Activated T-helper 17 cell treated with anti-CD3 and anti-CD28 coated beads, Interleukin-2, amount 50 U/mL, for 72 hours (primary cell): ENCODE measurements at places on chromosomes 12 and 14.

GRCh38 chr14:100619396-100620254 is 32.4 kb upstream of the BEGAIN start:
- no peak for ATAC-seq

GRCh38 chr12:95700316-95700785 is 90.2 kb downstream of the NTN4 start:
- peak; percentile 96 for ATAC-seq

DNA sequence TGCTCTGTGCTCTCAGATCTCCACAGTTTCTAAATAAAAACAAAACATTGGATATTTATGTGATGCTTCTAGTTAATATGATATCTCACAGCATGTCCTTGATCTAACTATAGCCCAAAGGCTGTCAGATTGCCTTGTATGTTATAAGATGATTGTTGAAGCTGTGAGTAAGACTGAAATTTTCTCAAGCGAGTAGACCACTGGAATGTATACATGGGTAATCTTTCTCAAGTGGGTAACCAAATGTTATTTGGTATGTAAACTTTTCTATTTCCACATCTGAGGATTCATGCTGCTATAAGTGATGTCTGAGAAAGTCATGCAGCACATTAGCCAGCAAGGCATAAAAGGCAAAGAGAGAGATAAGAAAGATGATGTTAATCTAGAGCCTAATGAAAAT is 886.7 kb downstream of the NRXN3 start:
- no peak for ATAC-seq

GRCh38 chr12:3747543-3747942 is 5.4 kb downstream of the CRACR2A start:
- ATAC-seq, result peak; percentile 15

GRCh38 chr12:11780521-11781101 is 131.1 kb downstream of the ETV6 start:
- ATAC-seq, result peak; percentile 68

- no peak for ATAC-seq
Measured at GRCh38 chr12:30473274-30473673, 222.4 kb downstream of the IPO8 start.

- ATAC-seq, result no peak
Measured at GRCh38 chr14:65431951-65432350, 19.4 kb downstream of the FUT8 start.

DNA sequence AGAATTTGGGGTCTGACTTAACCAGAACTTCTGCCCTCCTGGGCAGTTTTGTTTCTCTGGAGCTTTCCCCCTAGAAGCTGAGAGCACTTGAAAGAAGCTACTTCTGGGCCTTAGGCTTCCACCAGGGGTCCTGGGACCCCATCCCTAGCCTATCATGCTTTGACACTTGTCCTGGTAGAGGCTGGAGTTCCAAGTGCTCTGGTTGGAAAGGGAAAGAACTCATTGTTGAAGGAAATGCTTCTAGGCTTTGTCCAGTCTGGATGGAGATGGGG is 1.4 kb upstream of the COL2A1 start:
- ATAC-seq, result no peak

DNA sequence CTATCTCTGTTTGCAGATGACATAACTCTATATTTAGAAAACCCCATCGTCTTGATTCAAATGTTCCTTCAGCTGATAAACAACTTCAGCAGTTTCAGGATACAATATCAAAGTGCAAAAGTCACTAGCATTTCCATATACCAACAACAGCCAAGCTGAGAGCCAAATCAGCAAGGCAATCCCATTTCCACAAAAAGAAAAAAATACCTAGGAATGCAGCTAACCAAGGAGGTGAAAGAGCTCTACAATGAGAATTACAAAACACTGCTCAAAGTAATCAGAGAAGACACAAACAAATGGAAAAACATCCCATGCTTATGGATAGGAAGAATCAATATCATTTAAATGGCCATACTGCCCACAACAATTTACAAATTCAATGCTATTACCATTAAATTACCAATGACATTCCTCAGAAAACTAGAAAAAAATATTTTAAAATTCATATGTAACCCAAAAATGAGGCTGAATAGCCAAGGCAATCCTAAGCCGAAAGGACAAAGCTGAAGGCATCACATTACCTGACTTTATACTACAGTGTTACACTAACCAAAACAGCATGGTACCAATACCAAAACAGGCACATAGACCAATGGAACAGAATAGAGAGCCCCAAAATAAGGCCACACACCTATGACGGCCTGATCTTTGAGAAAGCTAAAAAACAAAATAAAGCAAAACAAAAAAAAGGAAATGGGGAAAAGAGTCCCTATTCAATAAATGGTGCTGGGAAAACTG is 901.7 kb downstream of the LRFN5 start:
- no peak for ATAC-seq

DNA sequence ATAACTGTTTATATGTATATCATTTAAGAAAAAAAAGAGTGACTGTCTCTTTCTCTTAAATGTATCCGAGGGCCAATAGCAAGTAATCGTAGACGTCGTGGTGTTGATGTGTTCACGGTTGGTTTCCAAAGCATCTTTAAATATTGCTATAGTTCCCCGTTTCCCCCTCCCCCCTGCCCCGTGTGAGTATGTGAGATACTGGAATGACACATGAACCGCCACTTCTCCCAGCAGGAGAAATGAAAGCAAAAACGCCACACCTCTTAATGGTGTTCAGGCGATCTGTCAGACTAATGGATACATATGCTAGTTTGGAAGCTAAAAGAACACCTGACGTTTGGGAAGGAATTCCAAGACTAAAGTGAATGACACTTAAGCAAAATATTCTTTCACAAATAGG is 258.3 kb downstream of the FOXN3 start:
- ATAC-seq, result no peak

DNA sequence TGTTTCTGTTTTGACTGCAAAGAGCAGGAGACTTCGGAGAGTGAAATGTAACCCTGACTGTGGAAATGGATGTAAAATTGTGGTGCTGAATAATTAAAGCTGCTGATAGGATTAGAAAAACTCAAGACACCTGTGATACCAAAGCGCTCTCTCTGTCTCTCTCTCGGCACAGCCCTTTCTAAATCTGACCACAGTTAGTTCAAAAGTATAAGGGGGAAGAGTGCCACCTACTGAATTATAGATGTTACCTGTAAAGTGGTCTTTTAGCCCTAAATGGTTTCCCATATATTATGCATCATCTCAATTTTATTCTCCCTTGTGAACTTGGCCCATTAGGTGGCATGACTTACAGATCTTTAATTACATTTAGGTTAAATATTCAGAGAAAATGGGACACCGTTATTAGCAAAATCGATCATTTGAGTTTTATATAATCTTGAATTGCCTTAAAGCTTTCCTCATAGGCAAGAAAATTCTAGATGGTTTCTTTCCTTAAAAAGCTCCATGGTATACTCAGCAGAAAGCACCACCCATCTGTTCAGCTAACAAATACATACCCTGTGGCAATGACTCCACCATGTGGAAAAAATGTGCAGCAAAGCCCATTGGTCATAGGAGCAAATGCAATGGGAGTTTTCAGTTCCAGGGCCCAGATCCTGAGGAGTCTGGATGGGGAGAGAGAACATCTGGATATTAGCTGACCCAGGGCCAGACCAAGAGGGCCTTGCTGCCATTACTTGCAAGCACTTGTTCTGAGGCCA is 18.1 kb downstream of the RFC5 start:
- ATAC-seq, result peak; percentile 20

DNA sequence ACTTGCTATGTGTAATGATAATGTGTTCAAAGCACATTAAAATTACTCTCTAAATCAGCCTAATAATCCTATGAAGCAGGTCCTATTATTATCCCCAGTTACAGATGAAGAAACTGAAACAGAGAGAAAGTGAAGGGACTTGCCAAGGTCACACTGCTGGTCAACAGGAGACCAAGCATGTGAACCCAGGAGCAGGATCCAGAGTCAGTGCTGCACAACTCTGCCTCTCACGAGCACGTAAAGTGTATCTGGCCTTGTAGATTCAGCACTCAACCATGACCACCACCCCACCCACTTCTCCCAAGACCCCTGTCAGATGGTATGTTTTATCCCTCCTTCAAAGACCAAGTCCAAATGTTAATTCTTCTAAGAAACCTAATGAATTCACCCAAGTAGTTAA is 100.7 kb downstream of the TTC7B start:
- no peak for ATAC-seq

DNA sequence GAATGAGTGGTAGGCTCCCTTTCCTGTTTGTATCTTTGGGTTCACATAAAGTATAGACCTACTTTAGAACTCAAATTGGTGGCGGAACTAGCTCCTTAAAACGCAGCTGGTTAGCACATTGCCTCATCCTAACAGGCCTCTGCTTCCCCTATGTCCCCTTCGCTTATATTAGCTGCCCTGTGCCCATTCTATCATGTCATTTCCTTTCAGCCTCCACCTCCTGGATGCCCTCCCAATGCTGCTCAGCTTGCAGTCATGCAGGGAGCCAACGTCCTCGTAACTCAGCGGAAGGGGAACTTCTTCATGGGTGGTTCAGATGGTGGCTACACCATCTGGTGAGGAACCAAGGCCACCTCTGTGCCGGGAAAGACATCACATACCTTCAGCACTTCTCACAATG is 3.5 kb downstream of the DAZAP2 start:
- no peak for ATAC-seq

- ATAC-seq, result no peak
Measured at GRCh38 chr14:49865431-49865859, 12.9 kb upstream of the NEMF start.

GRCh38 chr12:50182461-50182860 is 15.3 kb upstream of the CERS5 start:
- ATAC-seq, result no peak

- ATAC-seq, result peak; percentile 39
Measured at GRCh38 chr12:121537814-121538698, 42.8 kb downstream of the KDM2B start.

DNA sequence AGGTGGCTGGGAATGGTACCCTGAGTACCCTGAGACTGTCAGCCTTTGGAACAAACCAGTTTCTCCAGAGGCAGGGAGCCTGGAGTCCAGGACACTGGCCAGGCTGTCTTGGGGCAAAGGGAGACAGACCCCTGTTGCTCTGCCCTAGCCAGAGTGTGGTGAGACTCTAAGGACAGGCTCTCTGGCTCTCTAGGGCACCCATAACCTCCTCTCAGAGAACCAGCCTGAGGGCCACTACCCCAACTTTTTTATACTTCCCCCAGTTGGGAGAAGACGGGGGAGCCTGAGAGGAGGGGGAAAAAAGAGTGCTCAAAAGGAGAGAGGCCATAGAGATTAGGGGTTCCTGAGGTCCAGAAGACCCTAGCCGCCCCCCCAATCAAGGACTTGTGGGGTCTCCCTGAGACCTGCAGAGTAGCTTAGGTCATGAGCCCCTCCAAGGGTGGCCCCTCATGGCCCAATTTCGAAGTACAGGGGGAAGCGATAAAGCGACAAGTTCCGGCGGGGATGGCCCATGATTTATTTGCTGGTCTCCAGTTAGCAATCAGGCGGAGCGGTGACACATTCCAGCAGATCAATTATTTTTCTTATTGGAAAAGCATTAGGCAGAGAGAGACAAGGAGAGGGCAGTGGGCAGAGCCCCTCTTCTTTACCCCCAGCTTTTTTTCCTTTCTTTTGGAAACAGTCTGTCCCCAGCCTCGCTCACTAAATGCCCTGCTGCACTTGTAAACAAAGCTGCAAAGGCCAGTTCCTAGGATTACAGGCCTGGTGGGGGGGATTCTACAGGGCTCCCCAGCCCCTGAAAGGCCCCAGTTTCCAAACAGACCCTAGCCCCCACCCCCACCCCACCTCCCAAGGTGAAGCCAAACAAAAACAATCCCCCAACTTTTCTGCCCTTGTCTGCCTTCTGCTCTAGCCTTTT is 1.5 kb downstream of the HOXC8 start:
- ATAC-seq, result no peak

- ATAC-seq, result no peak
Measured at GRCh38 chr12:92098594-92099380, 46.9 kb downstream of the BTG1 start.

DNA sequence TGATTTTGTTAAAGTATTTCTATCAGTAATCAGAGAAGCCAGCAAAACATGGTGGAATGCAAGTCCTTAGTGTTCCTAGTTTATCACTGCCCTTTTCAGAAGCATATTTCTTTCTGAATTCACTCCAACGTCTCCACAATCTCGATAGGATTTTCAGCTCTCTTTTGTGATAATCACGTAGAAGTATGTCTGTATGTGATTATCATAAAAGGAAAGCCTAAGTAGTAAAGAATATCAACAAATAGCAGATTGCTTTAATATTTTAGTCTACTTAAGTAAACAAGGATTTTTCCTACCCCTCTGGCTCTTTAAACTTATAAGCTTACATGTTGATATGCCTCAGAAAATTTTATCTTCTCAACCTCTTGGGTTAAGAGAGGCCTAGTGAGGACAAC is 147.4 kb upstream of the NUDT4 start:
- ATAC-seq, result no peak

- ATAC-seq, result no peak
Measured at GRCh38 chr14:33444136-33444535, 505.5 kb downstream of the NPAS3 start.

- ATAC-seq, result no peak
Measured at GRCh38 chr14:79630288-79630960, 580.9 kb downstream of the DIO2 start.

- ATAC-seq, result no peak
Measured at GRCh38 chr14:81342850-81343580, 57.1 kb downstream of the STON2 start.

- no peak for ATAC-seq
Measured at GRCh38 chr12:54004063-54004840, 4.3 kb downstream of the HOXC9 start.

GRCh38 chr12:132389526-132390286 is 60.3 kb upstream of the GALNT9 start:
- no peak for ATAC-seq

- peak; percentile 39 for ATAC-seq
Measured at GRCh38 chr14:24162093-24162492, 1.0 kb downstream of the IRF9 start.

DNA sequence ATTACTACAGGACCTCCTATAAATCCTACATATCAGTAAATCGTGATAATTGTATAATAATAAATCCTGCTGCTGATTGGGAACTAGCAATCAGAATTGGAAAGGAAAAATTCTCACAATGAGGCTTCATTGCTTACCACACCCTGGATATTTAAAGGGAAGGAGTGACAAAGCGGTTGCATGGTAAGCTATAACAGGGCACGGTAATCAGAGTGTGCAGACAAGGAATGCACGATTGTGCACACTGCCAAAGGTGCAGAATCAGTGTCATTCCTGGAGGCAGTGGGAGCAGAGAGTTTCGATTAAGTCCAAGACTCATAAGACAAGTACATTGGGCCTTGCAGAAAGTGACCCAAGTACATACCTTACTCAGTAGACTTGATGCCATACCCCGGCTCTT is 277.5 kb upstream of the NPAS3 start:
- ATAC-seq, result no peak
